ENCODE measurements at places on chromosomes 11 and 22. TPM values are rescaled to one million over a fixed set of nuclear protein-coding genes. Genes with fewer than 3 reads are reported as not detected.

DNA sequence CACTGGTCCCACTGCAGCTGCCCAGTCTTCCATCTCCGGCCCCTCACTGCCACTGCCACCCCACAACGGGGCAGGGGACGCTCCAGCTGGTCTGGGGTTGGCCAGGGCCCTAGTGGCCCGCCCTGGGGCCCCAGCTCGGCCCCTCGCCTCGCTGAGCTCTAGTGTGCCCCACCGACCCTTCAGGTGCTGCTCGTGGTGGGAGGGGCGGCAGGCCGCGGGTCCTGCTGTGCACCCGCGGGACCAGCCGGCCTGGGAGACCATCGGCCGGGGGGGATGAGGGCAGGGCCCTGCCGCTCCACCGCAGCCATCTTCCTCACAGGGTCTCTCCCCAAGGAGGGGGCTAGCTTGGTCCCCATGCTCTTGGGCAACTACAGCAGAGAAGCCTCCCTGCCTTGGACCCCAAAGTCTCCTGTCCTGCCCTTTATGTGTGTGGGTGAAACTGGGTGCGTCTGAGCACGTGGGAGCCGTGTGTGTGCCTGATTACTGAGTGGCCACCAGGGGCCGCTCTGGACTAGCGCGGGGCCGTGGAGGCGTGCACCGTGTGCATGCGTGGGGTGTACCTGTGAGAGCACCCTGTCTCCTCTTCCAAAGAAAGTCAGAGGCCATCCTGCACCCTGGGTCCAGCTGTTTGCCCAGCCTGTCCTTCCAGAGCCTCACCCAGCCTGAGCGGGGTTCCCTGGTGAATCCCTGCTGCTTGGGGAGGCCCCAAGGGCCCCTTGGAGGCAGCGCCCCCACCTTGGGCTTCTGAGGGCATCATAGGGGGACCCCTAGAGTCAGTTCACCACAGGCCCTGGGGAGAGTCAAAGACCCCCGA is 6.0 kb upstream of the ACR start:
- peak; percentile 24 for DNase-seq

- no peak for DNase-seq
Measured at GRCh38 chr11:35112056-35112845, 26.7 kb upstream of the CD44 start.

The HTR3B gene
- not detected for total RNA-seq

DNA sequence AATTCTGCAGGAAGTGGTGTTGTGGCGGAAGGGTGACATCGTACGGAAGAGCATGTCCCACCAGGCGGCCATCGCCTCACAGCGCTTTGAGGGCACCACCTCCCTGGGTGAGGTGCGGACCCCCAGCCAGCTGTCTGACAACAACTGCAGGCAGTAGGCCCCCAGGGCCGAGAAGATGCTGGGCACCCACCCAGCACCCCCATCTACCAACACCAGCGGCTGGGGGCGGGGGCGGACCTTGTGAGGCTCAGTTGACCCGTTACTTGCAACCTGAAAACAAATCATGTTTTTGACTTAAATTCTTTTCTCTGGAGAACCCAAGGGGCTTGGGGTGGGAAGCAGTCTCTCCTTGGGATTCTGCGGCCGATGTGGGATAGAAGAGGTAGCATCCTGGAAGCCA is 7.7 kb downstream of the THYN1 start:
- DNase-seq: no peak

- no peak for DNase-seq
Measured at GRCh38 chr11:1536065-1536843, 35.8 kb downstream of the DUSP8 start.

The CARD18 gene
- not detected for total RNA-seq

DNA sequence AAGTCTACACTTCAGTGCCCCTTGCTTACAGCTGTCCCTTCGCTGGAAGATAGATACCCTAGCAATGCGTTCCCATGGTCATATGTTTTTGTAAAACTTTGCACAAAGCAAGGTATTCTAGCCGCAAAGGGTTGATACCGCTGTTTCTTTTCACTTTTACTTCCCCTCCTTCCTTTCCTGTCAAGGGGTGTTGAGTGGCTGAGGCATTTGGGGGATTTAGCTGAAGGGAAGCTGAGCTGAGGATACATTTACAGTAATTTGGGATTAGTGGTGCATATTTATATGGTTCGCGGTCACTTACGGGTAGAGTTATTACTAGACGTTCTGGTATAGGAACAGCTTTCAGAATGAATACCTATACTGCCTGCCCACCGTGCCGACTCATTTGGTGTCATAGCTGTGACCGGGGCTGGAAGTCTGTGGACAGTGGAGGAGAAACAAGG is 86.9 kb upstream of the WNT11 start:
- no peak for DNase-seq

The NELL1 gene
- not detected for total RNA-seq

The SCN3B gene
- total RNA-seq: 2.4 TPM

- DNase-seq: no peak
Measured at GRCh38 chr11:27129686-27130085, 89.1 kb downstream of the BBOX1 start.

DNA sequence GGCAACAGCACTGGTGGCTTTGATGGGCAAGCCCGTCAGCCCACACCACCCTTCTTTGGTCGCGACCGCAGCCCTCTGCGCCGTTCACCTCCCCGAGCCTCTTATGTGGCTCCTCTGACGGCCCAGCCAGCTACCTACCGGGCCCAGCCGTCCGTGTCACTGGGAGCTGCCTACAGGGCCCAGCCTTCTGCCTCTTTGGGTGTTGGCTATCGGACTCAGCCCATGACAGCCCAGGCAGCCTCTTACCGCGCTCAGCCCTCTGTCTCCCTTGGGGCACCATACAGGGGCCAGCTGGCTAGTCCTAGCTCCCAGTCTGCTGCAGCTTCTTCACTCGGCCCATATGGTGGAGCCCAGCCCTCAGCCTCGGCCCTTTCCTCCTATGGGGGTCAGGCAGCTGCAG is 8.0 kb downstream of the RBM14 start:
- no peak for DNase-seq

The GSTT2 gene
- total RNA-seq: not detected

DNA sequence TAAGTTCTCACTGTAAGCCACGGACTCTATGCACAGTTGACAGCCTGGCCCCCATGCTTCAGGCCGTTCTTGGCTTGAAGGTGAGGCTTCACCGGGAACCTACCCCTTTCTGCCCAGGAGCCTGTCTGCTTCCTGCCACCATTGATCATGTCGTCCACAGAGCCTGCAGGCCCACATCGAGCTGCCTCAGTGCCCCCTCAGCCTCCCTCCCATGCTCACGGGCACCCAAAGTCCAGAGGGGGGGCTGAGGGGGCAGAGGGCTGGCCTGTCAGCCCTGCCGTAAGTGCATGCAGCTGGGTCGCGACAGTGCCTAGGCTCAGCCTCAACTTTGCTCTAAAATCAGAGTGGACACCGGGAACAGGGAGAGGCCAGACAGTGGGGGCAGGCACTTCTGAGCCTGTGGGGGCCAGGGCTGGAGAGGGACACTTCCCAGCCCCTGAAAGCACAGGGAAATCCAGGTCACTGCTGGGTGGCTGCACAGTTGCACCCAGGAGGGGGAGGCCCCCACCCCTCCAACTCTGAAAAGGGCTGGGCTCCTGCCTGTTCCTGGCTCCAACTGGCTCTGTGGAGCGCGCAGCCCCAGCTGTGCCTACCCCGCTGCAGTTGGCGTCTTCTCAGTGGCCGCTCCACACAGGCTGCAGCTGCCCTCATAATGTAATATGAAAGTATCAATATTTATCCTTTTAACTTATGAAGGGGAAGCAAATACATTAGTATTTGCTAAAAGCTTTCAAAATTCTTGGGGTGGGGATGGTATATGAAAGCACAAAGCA is 598.6 kb downstream of the DLG2 start:
- no peak for DNase-seq

The ZBTB16 gene
- total RNA-seq: 25.5 TPM
